NCI-H510A (cell line): ENCODE measurements at places on chromosomes 11 and 22.

DNA sequence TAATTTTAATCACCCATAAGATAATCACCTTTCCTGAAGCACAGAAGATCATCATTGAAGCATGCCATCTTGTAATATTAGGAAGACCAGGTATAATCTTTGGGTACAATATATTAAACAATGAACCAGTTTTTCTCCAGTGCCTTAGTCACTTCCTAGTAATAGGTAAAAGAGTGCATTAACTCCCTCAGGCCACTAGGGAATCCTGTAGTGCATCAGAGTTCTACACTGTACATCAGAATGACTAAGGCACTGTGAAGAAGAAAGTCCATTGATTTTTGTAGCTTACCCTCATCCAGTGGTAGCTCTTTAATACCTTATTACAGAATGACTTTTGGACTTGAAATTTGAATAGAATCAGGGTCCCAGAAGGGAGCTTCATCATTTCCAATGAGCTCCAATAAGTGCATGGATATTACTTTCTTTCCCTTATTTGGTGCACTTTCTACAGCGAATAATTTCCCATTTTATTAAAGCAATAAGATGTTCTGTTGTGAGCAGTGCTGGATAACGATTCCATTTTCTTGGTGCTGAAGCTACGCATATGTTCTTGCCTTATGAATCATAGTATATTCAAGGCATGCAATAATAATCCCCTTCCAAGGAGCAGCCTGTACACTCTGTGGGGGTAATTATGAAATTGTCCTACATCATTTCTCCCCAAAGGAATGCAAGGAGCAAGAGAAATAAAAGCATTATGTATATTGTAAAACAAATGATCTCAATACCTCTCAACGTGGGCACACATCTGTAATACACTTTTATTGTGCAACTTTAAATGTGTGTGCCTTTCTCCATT lies 4.7 kb downstream of the C11orf87 start:
- no peak for DNase-seq

- DNase-seq = no peak
These were observed 2.3 kb upstream of the RAD9A start for GRCh38 chr11:67389477-67389876.

DNA sequence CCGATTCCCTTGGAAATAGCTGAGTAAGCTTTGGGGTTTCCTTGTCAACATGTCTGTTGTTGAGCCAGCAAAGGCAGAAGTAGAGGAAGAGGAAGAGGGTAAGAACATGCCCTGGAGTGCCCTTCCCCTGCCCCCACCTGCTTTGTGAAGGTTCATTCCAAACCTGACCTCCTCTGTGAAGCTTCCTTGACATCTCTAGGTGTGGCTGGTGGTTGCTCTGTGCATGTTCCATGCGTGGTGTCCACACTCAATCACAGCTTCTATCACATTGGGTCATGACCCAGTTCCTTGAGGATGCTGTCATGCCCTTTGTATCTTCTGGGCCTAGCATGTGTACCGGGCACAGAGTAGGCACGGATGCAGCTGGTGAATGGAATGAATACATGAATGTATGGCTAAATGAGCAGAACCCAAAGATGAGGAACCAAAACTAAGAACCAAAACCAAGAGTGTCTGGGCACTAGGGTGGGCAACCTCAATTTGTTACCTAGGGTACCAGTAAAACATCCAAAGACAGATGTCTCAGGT lies 23.7 kb upstream of the FXYD6 start:
- no peak for DNase-seq

DNA sequence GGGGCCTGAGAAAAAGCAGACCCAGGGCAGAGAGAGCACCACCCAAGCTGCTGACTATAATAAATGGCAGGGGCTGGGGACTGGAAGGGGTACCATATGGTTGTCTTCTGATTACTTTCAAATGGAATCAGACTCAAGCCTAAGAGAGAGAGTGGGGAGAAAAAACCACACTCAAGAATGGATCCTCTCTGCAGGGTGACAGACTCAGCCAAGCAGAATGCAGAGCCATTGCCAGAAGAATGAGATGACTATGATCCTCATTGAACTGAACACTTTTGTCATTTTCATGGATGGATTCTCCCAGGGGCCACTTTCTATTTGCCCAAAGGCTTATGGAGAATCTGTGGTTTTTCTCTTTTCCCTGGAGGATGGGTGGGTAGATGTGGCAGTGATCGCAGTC lies 8.7 kb downstream of the UBASH3B start:
- no peak for DNase-seq

GRCh38 chr11:9738116-9738515 lies 74.2 kb downstream of the SWAP70 start:
- DNase-seq = peak; percentile 68

- DNase-seq = no peak
These were observed 216.3 kb downstream of the BUD13 start for GRCh38 chr11:116556483-116556882.

GRCh38 chr11:134596404-134596803 lies 184.4 kb upstream of the B3GAT1 start:
- DNase-seq = no peak

DNA sequence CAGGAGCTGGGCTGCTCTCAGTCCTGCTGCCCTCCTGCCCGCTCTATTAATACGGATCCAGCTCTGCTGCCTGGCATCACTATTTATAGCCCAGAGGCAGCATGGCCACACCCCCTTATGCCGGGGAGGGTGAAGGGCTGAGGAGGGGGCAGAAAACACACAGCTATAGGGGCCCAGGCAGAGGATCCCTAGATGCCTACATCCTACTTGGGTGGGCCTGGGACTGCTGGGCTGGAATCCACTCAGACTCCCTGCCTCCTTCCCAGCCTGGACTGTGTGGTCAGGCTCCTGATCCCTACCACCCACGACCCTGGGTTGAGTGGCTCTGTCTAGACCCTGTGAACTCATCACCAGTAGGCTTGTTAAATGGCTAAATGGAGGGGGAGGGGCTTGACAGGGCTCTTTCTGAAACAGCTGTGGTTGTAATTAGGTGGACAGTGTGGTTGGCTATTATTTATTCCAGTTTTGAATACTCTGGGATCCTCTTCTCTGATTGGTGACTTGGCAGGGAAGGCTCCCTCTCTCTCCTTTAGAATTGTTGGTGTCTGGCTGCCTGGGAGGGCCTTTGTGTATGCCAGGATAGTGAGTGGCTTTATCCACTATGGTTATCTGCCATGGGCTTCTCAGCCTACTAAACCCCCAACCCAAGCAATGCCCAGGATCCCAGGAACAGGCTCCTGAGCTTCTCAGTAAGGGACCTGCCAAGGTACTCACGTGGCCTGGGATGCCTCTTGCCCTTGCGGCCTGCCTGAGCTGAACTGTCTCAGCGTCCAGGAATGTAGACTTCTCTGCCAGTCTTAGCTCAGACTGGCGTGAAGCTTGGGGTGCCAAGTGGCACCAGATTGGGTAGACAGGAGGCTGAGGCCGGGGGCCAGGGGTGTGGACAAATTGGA lies 15.2 kb downstream of the PHLDB1 start:
- DNase-seq = peak; percentile 89

DNA sequence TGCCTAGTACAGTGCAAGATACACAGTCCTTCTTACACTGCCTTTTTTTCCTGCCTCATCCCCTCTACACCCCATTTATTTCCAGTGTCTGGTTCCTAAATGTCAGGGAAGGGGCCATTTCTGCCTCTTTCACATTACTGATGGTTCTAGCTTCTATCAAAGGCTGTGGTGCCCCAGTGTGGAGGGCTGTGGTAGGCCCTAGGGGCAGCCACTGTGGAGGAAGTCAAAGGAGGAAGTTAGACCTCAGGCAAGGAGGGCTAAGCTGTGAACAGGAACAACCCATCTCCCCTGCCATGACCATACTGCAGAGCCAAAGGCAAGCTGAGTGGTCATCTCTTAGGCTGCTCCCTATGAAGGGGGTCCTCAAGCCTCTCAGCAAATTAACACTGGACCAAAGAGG lies 81.9 kb upstream of the CRTAM start:
- no peak for DNase-seq

DNA sequence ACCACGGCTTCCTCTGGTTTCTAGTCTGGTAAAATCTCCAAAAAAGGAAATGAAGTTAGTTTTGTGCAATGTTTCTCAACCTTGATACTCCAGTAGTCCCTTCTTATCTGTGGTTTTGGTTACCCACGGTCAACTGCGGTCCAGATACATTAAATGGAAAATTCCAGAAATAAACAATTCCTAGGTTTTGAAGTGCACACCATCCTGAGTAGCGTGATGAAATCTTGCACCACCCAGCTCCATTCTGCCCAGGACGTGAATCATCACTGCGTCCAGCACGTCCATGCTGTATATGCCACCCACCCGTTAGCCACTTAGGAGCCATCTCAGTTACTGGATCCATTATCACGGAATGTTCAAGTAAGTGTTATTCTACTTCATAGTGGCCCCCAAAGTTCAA lies 117.0 kb downstream of the FBXO7 start:
- no peak for DNase-seq

DNA sequence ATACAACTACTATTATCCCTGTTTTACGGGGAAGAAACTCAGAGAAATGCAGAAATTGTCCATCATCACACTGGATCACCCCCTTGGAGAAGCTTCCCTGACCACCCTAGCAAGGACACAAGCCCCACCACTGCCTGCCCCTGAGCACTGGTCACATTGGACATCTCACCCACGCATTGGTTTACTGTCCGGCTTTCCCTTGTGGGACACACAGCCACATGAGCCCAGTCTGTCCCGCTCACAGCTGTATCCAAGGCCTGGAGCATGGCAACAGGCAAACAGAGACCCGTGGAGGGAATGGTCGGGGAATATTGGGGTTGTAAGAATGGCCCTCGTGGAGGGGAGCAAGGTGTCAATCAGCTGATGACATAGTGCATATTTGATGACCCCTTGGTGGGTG lies 42.7 kb upstream of the FGF3 start:
- DNase-seq = no peak

- peak; percentile 32 for DNase-seq
These were observed 26.6 kb upstream of the SEPTIN5 start for GRCh38 chr22:19687561-19688300.

GRCh38 chr22:43036282-43036829 lies 21.4 kb upstream of the PACSIN2 start:
- DNase-seq = no peak

DNA sequence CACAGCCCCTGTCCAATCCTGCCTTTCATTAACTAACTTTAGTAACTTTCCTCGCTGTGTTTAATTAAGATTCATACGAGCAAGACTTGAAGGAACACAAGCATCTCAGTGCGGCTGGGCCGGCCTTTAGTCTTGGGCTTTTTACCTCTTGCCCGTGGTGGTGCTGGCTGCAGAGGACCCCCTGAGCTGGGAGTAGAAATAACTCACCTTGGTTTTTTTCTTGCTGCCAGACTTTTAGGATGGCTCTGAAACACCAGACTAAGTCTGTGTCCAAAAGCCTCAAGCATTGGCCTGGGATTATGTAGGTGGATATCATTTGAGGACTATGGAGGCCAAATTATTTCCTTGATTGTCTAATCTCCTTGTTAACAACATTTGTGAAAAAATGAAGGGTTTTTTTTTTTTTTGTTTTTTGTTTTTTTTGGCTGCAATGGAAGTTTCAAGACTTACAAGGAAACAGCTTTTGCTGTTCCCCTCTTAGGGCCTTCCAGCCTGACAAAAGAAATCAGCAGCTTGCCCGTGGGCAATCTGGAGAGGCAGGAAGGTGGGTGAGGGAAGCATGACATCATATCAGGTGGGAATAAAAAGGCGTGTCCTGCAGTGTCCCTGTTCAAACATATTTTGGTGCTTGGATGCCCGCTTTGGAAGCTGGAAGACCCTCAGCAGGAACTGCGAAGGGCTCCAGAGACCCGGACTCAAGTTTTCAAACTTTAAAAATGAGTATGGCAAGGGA lies 44.0 kb downstream of the SMIM38 start:
- DNase-seq = no peak

GRCh38 chr11:116177521-116178210 lies 595.1 kb downstream of the BUD13 start:
- no peak for DNase-seq

GRCh38 chr11:64373598-64373974 lies 14.6 kb downstream of the RPS6KA4 start:
- DNase-seq = no peak

DNA sequence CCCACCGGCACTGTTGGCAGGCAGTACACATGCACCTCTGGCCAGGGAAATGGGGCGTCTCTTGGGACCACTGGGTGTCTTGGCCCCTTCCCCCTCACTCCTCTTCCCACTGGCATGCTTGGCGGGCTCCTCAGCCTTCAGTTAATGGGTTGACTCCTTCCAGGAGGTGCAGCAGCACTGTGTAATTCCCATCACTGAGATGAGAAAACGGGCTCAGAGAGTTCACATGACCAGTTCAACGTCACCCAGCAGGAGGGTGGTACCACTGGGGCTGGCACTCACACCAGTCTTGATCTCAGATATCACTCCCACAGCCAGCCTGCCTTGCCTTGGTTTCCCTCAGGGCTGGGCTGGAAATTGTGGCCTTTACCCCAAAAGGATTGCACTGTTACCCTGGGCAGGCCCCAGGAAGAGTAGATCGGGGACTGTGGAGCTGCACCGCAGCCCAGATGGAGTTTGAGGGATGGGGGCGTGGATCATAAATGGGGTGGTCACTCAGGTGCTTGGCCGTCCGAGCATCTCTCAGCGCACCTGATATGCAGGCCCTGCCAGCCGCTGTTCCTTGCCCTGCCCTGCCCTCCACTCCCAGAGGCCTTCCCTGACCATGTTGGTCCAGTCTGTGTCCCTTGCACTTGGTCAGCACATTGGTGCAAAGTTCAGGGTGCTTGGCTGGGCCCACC lies 16.9 kb downstream of the CAPN5 start:
- DNase-seq = no peak

DNA sequence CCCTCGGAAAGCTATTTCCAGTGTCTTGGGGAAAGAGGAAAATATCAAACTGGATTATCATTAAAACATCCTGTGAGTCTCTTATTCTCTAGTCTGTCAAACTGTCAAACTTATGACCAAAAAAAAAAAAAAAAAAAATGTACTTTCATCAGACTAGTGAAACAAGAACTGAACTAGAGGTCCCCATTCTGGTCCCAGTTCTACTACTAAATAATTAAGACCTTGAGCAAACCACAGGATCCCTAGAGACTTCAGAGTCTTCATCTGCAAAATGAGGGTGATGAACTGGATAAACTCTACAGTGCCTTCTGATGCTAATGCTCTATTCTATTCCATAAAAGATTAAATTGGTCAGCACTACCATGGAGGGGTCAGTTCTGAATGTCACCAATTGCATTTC lies 105.8 kb downstream of the SERGEF start:
- no peak for DNase-seq

GRCh38 chr11:11746449-11746848 lies 95.3 kb upstream of the USP47 start:
- DNase-seq = no peak

- DNase-seq = no peak
These were observed 103.3 kb upstream of the TOP3B start for GRCh38 chr22:22085702-22086500.

DNA sequence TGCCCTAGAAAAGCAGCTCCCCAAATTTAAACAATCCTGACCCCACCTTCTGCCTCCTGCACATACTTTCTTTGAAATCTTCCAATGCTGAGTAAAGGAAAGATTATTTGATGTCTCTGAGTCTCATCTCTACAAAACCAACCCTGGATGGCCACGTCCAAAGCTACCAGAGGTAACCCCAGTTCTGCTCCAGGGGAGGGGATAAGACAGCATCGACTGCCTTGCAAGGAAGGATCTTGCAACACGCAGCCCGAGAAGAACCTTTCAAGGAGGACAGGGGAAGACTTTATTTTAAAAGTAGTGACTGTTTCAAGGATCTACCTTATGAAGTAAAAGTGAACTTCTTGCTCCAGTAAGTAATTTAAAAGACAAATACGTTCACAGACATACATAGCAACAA lies 66.5 kb upstream of the TMEM45B start:
- no peak for DNase-seq
